BJ (cell line): ENCODE measurements at places on chromosomes 6 and 20.

DNA sequence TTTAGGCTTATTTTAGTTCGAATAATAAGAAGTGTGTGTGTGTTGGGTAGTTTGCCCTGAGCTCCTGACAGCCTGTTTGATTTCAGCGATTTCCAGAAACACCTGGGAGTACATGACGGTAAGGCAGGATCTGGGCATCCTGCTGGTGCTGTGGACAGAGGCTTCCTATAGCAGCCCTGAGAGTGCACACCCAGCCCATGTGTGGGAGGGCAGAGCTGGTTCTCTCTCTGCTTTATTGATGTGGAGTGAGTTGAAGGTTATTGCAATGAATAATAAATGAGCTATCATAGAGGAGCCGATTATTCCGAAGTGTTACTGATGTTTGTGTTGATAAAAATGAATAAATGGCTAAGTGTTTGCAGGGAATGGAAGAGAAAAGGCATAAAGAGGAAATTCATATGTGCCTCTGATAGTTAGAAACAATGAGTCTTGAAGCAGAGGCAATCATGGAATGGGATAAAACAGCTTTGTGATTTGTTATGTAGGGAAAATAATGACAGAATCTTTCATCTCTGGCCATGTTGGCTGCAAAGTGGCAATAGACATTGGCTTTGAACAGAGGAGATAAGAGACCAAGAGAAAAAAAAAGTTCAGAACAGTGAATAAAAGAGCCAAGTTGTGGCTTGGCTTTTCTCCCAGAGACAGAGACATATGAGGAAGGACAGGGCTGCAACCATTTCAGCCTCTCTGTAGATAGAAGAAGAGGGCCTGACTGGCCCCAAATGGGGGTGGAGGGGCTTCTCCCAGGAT, 166.2 kb upstream of the CHD6 start:
- no peak for DNase-seq

- no peak for DNase-seq
Measured at GRCh38 chr20:19288061-19288460, 75.6 kb downstream of the SLC24A3 start.

DNA sequence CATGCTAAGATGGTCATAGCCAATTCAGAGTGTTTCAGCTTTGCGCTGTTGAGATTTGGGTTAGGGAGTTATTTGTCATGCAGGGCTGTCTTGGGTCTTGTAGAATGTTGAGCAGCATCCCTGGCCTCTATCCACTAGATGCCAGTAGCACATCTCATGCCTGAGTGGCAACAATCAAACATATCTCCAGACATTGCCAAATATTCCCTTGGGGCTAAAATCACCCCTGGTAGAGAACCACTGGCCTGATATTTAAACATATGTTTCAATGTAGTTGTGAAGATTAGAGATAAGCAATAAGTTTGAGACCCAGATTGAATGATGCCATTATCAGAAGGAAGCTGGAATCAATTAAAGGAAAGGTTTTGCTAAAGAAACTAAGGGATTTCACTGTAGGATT, 463.3 kb downstream of the DOK5 start:
- DNase-seq: no peak

DNA sequence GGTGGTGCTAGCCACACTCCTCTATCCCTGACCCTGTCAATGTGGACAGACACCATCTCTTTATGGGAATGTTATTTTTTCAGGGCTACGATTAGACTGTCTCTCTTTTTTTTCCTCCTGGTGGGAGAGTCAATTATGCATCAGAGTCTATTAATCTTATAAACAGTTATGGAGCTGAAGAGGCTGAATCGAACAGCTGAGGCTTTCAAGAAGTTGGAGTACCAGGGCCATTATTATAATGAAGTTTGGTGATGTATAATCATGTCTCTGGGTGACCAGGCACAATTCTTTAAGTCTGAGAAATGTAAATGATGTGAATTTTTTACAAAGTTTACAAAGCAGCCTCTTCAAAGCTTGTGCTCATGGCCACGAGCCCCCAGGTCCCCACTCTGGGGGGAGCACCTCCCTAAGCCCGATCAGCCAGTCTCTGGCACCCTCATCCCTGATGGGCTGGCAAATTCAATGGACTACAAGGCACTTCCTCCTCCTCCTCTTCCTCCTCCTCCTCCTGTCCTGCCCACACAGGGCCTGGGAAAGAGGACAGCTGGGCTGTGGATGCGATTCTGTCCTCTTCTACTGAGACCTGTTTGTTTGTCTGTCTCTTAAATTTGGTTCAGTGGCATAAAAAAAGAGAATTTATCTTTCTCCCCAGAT, 43.9 kb upstream of the QKI start:
- DNase-seq: no peak

GRCh38 chr6:169288591-169288990, 34.9 kb upstream of the THBS2 start:
- DNase-seq: no peak
